ENCODE measurements at places on chromosomes 4 and X.

DNA sequence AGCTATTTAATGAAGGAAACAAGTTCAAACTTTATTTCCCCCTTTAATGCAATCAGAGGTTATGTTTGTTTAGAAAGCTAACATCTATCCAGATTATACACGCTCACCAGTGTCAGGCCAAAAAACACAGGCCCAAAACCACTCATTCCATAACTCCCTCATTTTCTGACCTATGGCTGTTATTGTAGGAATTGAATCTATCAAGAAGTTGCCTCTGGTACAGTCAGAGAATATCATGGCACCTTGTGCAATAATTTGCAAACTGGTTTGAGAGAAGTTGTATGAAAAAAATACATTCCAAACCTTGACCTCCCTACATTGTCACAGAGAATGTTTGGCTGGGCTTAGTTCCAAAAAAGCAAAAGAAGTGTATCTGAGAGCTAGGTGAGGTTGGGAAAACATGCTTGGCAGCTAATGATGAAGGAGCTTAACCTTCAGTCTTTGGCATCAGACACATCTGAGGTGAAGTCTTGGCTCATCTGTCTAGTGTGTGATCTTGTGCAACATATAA lies 591.0 kb downstream of the ANKRD50 start:
- DNase-seq, result no peak

GRCh38 chr4:154506253-154506652 lies 14.7 kb upstream of the DCHS2 start:
- DNase-seq, result no peak

GRCh38 chr4:24042094-24042493 lies 152.2 kb upstream of the PPARGC1A start:
- no peak for DNase-seq

GRCh38 chrX:98501426-98501825 lies 1617.7 kb downstream of the RPA4 start:
- DNase-seq, result no peak

GRCh38 chrX:134482371-134482770 lies 22.4 kb downstream of the HPRT1 start:
- no peak for DNase-seq

DNA sequence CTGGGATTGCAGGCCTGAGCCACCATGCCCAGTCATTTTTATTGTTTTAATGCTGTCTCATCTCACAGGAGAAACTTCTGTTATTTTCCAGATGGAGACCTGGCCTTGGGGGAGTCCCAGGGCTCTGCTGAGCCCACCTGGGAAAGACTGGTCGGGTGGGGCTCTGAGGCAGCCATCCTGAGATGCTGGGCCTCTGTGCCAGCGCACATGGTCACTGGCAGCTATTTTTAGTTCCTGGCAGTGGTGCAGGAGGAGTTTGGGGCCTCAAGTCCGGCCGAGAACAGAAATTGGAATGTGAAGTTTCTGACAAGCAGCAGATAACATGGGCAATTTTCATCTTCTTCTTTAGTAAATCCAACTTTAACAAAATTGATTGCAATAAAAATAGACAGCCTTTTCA lies 44.5 kb downstream of the SORCS2 start:
- no peak for DNase-seq

- DNase-seq, result no peak
Measured at GRCh38 chrX:10620121-10620699, at the start of gene MID1. Gene MID1 (minus strand): TSS chrX:10620585. CDS start chrX:10567547, 53,038 bp downstream.

Data from CD4-positive, alpha-beta T cell treated with Interferon gamma for 1 hour (primary cell).